ENCODE measurements at places on chromosomes 7 and 10.

DNA sequence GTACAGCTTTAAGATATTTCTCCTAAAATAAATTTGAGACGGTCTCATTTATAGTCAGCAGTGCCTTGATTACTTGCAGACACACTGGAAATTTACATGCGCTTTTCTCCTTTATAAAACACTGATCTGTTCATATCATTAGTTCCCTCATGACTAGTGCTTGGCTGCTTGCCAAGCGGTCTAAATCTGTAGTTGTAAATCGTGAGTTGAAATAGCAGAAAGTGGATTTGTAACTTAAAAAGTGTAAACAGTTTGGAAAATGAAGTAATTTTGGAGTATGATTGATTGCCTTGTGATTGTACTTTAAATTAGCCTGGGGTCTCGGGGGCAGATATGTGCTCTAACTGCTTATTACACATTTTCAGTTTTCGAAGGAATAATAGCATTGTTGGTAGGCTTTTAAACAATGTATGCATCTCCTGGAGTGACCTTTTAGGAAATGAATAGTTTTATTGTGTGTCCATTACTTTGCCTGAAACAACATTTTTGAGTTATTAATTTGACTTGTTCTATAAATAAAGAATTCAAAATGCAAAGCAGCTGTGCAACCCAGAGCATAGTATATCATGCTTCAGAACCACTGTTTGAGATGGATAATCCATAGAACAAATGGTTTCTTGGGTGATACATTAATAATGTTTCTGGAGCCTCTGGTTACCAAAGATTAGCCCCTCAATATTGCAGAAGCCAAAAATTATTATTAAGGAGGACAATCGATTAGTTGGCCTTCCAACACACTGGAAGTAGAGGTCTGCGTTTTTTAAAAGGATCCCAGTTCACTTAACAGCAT lies 73.3 kb downstream of the ARID5B start:
- DNase-seq = no peak

DNA sequence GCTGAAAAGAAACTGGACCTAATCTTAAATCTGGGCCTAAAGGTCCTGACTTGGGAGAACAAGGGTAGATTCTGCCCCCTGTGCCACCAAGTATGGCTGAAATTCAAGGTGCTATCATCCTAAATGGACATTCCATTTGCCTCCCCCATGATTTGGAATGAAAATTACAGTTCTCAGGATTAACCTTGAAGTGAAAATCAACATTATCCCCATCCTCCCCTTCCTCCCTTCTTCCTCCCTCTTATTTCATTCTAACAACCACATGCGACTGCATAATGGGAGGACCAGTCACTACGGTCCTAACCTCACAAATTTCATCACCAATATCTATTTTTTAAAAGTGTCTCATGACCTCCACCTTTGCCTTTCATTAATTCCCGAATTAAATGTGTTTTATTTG lies 62.1 kb downstream of the SEMA3C start:
- no peak for DNase-seq

DNA sequence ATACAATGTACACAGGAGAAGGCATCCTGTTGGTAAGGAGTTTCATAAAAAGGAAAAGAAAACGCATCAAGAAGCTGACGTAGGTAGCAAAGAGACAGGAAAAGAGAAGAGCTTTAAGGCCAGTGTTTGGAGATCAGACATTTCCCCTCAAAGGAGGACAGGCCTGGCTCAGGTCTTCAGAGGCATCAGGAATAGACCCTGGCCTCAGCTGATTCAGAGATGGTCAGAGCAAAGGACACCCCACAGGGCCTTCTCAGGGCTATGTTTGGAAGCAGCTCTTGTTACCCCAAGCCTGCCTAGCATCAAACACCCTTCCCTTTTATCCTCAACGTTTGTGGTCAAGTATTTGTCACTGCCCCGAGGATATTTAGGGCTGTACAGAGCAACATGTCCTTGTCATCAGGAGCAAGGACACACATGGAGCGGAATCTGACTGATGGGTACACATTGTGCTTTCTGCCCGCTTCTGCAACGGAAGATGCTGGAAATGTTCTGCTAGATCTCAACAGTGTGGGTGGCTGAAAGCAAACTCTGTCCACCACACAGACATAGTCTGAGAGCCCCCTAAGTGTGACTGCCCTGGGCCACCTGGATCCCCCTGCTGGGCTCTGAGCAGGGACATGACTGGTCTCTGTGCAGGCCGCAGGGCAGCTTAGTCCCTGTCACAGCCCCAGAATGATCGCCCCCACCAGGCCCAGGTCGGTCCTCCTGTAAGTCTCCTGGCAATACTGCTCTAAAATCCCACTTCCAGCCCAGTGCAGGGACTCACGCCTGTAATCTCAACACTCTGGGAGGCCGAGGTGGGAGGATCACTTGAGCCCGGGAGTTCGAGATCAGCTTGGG lies 1.0 kb upstream of the ZDHHC4 start:
- no peak for DNase-seq

DNA sequence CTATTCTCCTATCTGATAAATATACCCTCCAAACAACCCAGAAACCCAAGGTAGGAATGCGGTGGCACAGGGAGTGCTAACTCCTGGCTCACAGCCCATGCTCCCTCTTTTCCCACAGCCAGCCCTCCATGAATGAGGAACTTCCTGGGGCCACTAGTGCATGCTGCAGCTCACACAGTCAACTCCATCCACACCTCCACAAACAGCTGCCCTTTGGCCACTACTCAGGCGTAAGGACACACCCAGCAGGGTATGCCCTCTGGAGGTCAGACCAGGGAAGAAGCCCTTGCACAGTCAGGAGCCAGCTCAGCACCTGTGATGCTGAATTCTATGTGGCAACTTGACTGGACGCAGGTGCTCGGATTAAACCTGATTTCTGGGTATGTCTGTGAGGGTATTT lies 85.2 kb upstream of the PIK3CG start:
- peak; percentile 38 for DNase-seq

- no peak for DNase-seq
These were observed 1239.3 kb downstream of the TYW1 start for GRCh38 chr7:68235937-68236336.

- DNase-seq = no peak
These were observed 93.8 kb upstream of the HDAC9 start for GRCh38 chr7:18401757-18402156.

DNA sequence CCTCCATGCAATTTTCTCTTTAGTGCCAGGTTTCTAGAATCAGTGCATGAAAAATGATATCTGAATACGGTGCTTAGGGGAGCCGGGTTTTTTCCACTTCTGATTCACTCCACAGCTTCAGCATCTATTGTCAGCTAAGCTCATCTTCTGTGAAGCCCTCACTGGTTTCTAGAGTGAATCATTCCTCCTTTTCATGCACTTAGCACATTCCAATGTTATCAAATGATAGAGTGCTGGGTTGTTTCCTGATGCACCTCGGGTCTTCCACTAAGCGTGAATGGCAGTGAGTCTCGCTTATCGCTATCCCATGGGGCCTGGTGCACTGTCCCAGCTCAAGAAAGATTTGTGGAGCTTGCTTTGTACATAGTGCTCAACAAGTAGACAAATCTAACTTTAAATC lies 170.9 kb upstream of the RHEB start:
- DNase-seq = no peak

GRCh38 chr10:131169146-131169545 lies 142.4 kb downstream of the TCERG1L start:
- DNase-seq = no peak

- no peak for DNase-seq
These were observed 78.4 kb downstream of the IQUB start for GRCh38 chr7:123455965-123456470.

- no peak for DNase-seq
These were observed 231.0 kb downstream of the CSTF2T start for GRCh38 chr10:51468424-51468823.

DNA sequence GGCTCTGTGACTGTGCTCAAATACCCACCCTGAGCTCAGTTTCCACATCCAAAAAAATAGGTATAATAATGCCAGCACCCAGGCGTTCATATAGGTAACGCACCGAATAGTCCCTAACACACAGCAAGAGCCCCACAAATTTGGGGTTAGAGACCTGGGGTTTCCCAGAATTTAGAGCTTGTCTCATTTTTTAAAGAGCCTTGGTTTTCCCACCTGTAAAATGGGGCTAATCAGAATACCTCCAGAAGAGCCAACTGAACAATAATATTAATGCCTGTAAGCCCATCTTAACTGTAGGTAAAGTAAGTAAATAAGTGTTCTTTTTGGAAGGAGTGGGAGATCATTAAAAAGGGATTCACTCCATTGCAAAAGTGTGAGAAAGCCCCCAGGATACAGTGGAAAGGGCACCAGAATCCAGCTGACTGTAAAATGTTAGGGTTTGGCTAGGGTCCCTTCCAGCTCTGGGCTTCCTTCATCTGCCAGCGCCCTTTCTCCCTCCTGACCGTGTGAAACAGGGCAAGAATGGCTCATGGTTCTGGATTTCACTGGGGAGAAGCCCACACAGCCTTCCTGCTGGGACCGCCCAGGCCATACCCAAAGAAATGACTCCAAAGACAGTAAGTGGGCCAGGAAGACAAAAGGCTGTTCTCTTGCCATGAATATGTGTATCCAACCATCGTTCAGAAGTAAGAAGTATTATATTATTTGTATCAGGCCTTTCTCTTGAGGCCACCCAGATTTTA lies 2.1 kb downstream of the MTURN start:
- no peak for DNase-seq

GRCh38 chr7:112189691-112190090 lies 16.5 kb downstream of the DOCK4 start:
- DNase-seq = no peak

DNA sequence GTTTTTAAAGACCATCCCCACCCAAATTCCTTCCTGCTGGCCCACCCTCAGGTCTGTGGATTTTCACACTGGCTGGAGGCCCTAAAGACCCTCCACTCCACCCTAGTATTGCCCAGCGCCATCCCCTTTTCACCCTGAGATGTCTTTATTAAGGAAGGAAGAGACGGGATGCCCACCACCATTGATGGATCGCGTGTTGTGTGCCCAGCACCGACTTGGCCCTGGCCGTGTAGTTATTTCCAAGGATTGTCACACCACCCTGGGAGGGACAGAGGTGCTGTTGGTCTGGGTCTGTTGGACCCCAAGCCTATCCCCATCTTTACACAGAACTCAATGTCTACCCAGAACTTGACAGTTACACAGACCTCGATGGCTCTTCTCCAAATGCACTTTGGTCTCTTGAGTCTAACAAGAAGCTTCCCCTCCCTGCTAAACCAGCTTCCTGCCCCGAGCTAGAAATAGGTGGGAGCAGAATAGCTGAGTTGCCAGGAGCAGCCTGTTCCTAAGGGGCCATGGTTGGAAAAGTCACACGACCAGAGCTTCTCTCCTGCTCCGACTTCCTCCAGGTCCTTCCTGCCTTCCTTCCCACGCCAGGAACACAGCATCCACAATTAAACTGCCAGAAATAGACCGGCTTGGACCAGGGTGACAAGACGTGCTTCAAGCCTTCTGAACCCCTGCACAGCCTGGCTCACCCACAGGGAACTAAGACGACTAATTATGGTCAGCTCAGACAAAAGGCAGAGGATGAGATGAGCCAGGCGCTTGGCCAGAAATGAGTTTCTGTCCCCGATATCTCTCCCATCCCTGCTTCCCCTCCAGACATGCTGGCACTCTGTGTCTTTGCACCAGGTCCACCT lies 139.5 kb upstream of the CHST15 start:
- DNase-seq = no peak

GRCh38 chr7:14836006-14836405 lies 66.5 kb downstream of the DGKB start:
- no peak for DNase-seq

- DNase-seq = peak; percentile 36
These were observed 132.4 kb downstream of the TSPAN12 start for GRCh38 chr7:120725376-120726039.

DNA sequence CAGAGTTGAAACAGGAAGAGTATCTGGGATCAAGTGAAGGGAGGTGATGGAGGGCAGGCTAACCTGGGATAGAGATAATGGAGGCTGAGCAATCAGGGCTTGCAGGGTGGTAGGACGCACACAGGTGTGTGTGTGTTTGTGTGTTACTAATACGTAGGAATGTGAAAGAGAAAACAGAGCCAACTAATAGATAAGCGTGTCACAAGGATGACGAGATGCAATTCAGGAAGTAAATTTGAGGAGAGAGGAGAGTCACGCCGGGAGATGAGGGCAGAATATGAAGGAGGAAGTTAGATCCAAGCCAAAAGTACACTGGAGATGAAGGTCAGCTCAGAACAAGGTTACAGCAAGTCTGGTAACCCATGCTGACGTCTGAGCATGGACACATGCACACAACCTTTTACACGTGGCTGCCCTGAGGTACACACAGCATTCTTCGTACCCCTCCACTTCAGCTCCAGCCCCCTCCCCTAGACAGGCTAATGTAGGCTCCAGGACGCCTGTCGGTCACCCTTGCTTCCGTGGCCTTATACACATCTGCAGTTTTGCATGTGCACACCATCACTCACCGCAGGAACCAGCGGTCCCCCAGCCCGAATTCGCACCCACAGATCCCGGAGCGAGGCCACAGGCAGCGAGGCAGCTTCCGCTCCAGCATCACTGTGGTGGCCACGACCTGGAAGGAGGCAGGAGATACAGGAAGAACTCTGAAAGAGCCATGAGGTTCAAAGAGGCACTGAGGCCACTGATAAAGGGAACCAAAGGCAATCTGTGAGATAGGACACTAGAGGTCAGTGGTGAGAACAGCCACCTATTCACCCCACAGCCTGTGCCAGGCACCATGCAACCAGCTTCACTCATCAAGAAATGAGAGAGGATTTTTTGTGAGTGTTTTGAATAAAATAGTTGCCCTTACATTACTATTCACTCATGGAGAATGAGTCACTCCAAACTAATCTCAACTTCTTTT lies 23.7 kb upstream of the TRPV6 start:
- DNase-seq = peak; percentile 19

DNA sequence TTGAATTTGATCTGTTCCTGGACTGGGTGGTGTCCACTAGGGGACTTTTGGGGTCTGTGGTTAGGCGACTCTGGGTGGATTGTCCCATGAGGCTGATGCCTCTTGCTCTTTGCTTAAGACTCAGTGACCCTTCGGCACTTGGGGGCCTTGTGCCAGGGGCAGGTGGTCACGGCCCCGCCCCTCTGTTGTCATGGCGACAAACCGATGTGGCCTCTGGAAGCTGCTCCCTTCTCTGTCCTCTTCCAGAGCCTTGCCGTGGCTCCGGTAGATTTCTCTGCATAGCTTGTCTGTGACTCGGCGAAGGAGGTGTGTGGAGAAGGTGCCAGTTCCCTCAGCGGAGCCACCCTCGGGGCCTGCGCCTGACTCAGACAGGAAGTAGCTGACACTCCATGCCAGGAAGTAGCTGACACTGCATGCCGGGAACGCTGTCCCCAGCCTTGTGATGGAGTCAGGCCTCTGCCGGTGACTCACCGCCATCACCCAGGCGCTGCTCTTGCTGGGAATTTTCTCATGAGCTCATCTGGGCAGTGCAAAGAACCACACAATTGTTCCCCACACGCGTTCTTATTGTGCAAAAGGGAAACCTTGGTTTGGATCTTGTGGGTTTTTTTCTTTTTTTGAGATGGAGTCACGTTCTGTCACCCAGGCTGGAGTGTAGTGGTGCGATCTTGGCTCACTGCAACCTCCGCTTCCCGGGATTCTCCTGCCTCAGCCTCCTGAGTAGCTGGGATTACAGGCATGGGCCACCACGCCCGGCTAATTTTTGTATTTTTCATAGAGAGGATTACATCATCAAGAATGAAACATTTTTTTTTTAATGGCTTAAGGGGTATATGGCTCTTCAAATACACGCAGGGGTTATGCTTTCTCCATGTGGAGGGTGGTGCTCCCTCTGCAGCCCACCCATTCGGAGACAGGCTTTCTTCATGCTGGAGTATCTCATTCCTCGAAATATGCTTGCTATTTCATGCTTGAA lies 72.6 kb downstream of the PFKFB3 start:
- DNase-seq = peak; percentile 96

Data from SW 1271 (cell line).